ENCODE measurements at places on chromosomes 5 and 9.

GRCh38 chr9:137875846-137876245, 1.7 kb upstream of the CACNA1B start:
- DNase-seq: no peak

- DNase-seq: peak; percentile 21
Measured at GRCh38 chr5:54904425-54904824, 81.0 kb downstream of the ESM1 start.

- DNase-seq: no peak
Measured at GRCh38 chr9:122371846-122372245, 1.0 kb downstream of the PTGS1 start.

DNA sequence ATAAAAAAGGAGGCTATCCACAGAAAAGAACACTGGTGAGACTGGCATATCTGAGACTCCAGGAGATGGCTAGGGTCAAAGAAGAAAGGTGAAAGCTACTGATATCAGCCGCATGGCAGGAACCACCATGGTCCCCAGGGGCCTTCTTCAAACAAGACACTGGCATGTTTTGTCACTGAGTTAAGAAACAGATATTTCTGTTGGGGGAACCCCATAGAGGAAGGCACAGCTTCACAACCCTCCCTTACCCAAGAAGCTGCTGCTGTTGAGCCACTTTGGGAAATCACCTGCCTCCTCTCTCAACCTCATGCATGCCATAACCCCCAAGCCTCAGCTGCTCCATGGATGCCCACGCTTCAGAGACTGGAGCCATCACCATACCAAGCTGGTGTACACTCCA, 13.3 kb upstream of the BTNL3 start:
- DNase-seq: no peak

DNA sequence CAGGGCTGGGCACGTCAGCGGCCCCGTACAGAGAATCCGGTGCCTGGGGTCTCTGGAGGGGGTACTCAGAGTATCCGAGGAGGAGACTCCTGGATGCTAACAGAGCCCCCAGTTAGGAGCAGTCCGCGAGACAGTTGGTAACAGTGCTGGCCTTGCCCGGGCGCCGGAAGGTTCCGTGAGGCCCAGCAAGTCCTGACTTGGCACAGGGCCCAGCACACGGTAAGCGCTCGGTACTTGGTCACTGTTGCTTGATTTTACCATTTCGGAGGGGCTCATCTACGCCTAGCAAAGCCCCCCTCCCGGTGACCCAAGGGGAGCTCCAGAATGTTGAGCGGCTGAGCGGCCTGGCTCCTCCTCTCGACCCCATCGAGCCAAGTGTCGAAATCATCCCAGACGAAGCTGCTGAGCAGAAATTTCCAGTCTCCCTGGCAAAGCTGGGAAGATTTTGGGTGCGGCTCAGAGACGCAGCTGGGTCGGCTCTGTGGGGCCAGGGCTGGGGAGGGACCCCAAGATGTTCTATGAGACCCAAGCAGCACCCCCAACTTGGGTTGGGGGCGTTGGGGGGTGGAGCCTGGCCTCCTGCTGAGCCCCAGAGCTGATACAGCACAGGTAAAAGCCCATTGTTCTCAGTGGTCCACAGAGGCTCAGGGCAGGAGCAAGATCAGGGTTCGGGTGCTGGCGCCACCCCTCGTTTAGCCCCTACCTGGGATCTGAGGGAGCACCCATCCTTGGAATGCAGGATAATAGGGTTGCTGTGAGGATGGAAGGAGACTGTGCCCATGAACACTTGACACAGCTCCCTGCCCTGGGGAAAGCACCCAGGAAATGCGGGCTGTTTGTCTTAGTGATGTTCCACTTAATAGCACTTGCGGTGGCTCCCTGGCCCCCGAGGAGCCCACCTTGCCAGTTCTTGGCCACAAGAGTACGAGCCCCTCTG, 137.2 kb downstream of the C9orf50 start:
- DNase-seq: no peak

GRCh38 chr5:128506643-128507042, 31.4 kb downstream of the FBN2 start:
- DNase-seq: no peak

GRCh38 chr5:31218978-31219377, 25.5 kb downstream of the CDH6 start:
- DNase-seq: peak; percentile 48

Measured in HepG2 (cell line).